Activated CD8-positive, alpha-beta memory T cell treated with anti-CD3 and anti-CD28 coated beads, Interleukin-2, amount 50 U/mL, for 48 hours (primary cell): ENCODE measurements at places on chromosomes 16 and 17.

GRCh38 chr16:89146211-89147005 lies 25.1 kb upstream of the CDH15 start:
- no peak for DNase-seq

- no peak for DNase-seq
Observed at GRCh38 chr16:67658849-67659674, 998 bp downstream of the ACD start.

GRCh38 chr17:78821961-78822360 lies 18.7 kb downstream of the USP36 start:
- no peak for DNase-seq

- DNase-seq, result no peak
Observed at GRCh38 chr16:69073181-69073702, 32.2 kb upstream of the HAS3 start.

DNA sequence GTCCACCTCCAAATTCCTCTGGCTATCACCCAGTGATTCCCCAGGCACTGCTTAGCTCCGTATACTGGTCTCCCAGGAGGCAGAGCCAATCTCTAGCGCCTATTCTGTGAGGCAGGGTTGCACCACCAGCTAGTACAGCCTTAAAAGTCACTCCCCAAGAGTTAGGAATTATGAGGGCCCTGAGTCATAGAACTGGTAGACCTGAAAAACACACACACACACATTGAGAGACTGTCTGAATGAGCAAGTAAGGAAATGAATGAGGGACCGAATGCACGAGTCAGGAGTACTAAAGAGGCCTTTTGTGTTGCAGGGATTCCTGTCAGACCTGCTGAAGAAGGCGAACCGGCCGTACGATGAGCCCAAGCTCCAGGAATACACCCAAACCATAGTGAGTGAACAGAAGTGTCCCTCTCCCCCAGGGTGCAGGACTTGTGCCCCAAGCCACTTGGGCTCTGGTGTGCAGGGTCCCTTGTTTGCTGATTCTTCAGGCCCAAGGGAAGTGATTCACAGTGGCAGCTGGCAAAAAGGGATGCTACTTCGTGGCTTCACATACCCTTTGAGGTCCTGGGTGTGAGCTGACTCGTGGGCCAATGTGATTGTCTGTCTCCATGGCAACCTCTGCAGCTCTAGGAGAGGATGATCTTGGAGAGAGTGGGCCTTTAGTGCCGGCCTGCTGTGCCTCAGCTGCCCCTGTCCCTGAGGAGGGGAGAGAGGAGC lies 24.7 kb downstream of the CALB2 start:
- no peak for DNase-seq

- DNase-seq, result no peak
Observed at GRCh38 chr17:57954397-57955182, 622 bp downstream of the CUEDC1 start.

GRCh38 chr17:10447026-10447931 lies 22.1 kb downstream of the MYH4 start:
- DNase-seq, result no peak

- DNase-seq, result no peak
Observed at GRCh38 chr16:49499869-49500610, 126.4 kb downstream of the C16orf78 start.
